Kidney (tissue), 22 donors: ENCODE measurements at places on chromosomes 2 and 18.

GRCh38 chr2:158011055-158011771, 90.5 kb upstream of the UPP2 start:
- no peak for DNase-seq

DNA sequence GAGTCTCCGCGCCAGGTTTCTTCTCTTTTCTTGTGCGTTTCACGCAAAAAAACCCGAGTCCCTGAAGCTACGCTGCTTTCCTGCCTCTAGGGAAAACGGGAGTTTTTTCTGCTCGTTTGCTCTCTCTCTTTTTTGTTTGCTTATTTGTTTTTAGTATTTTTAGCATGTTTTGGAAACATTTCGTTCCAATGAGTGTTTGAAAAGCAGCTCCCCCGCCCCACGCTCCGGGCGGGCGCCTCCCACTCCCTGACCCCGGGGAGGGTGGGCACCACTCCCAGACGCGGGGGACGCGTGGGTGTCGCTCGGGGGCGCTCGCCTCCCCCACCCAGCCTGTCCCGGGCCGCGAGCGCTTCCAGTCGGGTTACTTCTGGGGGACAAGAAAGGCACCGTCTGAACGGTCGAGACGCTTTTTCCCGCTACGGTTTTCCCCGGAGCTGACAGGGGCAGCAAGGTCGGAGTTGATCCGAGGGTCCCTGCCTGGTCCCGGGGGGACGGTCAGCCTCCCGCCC, 446 bp upstream of the EFHD1 start:
- peak; percentile 67 for DNase-seq

GRCh38 chr18:48263914-48264902, 145.0 kb downstream of the ZBTB7C start:
- DNase-seq, result peak; percentile 30

- DNase-seq, result peak; percentile 8
Measured at GRCh38 chr18:3993941-3994687, 461.0 kb downstream of the DLGAP1 start.

GRCh38 chr2:132923787-132924186, 253.8 kb upstream of the LYPD1 start:
- DNase-seq, result peak; percentile 11

GRCh38 chr2:49569176-49569575, 414.9 kb upstream of the FSHR start:
- DNase-seq, result no peak

GRCh38 chr2:47218066-47218581, 63.0 kb upstream of the STPG4 start:
- peak; percentile 91 for DNase-seq

DNA sequence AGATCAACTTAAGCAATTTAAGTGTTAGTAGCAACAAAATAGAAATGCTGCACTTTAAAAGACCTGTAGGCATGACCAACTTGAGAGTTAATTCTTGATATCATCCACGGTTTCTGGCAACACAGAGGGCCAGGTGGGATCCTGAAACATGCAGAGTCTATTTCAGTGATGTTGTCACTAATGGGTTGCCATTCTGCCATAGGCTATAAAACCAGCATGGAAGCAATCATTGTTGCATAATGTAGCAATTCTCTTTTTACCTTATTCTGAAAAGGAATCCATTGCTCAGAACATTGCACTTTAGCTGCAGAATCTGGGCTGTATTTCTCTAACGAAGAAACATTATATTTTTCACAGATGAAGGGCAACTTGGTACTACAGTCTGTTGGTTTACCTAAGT, 53.9 kb upstream of the CD302 start:
- no peak for DNase-seq

GRCh38 chr18:46291149-46291548, 187.0 kb downstream of the HAUS1 start:
- DNase-seq, result no peak

DNA sequence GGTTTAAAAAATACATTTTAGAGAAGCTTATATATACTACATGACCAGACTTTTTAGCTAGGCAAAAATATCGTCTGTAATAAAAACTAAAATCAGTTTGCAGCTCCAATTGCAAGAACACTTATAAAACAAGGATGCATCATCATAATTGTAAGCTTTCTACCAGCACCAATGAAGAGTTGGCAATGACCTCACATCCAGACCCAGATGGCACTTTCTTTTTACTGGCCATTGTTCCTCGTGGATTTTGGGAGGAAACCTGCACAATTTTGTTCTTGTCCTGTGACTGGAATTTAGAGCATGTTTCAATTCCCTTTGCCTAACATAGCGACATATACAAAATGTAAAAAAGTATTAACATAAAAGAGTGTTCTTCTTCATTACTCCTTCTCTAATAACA, 174.3 kb downstream of the ZNF521 start:
- no peak for DNase-seq

DNA sequence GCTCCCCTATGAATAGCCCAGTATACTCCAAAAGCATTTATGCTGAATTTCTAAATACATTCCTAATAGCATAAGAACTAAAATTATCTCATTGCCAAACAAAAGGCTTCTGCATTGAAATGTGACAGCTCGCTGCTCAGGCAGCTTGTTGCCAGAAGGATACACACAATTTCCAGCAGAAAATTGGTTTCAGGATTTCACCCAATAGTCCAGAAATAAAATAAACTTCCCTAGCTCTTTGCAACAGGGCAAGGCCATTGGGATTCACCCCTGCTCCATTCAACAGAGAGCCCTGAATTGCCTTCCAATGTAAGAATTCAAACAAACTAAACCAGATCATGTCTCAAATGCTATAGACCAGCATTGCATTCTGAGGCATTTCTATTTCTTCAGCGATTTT, 70.7 kb downstream of the RBM43 start:
- no peak for DNase-seq

- peak; percentile 3 for DNase-seq
Measured at GRCh38 chr2:171625006-171625405, 62.3 kb upstream of the DYNC1I2 start.

- no peak for DNase-seq
Measured at GRCh38 chr2:6724605-6725140, 141.0 kb downstream of the CMPK2 start.

DNA sequence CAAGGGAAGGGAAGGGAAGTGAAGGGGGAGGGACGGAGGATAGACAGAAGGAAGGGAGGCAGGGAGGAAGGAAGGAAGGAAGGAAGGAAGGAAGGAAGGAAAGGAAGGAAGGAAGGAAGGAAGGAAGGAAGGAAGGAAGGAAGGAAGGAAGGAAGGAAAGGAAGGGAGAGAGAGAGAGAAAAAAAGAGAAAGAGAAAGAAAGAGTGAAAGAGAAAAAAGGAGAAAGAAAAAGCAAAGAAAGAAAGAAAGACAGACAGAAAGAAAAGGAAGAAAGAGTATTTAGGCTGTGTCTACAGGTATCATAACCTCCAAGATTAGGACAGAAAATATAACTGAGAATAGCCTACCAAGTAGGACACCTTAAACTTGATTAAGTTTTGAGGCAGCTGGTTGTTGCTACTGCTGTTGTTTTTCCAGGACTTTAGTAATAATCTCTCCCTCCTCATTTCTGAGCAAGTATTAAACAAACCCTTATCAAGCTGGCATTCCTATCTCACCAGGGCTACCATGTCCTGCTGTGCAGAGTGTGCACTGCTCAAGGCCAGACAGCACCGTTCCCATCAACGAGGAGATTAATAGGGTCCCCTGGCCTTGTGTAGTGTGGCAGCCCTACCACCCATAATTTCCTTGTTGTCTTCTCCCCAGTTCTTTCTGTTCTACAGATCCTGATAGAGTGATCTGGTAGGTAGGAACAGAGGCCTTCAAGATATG, 90.5 kb upstream of the FHL2 start:
- DNase-seq, result no peak

GRCh38 chr2:173451941-173452340, 97.3 kb downstream of the CDCA7 start:
- no peak for DNase-seq

DNA sequence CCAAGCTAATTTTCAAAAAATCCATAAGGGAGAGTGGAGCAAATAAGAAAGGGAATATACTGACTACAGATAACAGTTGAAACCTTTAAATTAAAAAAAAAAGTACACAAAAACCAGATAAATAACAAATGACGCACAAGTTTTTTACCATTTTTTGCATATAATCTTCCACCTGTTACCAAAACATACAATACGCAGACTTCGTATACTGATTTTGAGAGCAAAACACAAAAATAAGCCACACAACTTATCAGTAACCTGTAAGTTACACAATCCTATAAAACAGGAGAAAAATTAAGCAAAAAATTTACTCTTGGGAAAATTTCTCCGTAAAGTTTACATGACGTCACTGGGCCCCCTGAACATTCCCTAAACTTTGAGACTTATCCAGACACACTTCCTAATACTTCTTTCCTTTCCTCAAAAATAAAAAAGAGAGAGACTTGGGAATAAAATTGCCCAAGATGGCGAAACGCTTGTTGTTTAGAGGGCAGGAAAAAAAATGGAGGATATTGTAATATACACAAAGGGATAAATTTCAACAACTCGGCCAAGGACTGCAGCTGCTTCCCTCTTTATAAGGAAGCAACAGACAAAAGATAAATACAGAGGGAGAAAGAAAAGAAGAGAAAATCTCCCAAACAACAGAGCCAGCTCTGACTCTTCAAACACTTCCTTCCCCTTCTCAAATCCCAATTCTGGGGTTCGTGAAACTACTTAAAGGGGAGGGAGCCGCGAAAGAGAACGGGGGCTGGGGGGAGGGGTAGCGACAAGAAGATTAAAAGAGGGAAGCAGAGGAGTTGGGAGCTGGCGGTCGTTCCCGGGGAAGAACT, 1.6 kb downstream of the BAZ2B start:
- DNase-seq, result peak; percentile 93

DNA sequence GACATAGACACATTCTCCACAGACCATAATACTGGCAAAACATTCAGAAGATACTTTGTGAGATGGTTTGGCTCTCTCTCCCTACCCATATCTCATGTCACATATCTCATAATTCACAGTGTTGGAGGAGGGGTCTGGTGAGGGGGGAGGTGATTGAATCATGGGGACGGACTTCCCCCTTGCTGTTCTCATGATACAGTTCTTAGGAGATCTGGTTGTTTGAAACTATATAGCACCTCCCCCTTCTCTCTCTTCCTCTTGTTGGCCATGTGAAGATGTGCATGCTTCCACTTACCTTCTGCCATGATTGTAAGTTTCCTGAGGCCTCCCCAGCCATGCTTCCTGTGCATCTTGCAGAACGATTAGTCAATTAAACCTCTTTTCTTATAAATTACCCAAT, 61.1 kb downstream of the HK2 start:
- DNase-seq, result no peak

GRCh38 chr2:32591669-32592463, 36.0 kb upstream of the TTC27 start:
- no peak for DNase-seq

GRCh38 chr2:241180495-241180894, 8.0 kb upstream of the ANO7 start:
- no peak for DNase-seq

DNA sequence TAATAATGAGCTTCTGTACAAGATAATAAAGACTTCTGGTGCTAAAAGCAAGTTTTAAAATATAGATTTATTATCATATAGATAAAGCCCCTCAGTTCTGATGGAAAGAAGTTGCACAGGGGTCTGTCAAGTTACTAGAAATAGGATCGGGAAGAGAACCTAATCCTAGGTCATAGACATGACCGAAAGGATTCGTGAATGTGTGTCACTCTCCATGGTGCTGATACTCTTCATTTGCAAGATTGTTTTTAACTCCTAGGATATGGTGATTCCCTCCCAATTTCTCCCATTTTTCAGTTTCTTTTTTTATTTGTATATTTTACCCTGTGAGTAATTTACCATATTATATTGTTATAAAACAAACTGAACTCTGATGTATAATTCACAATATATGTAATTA, 58.9 kb upstream of the CTNNA2 start:
- DNase-seq, result no peak

- DNase-seq, result no peak
Measured at GRCh38 chr18:25819746-25820363, 270.6 kb downstream of the SS18 start.

- DNase-seq, result no peak
Measured at GRCh38 chr18:65464361-65464760, 286.5 kb upstream of the CDH7 start.

- DNase-seq, result no peak
Measured at GRCh38 chr18:60259052-60259681, 113.4 kb downstream of the MC4R start.

DNA sequence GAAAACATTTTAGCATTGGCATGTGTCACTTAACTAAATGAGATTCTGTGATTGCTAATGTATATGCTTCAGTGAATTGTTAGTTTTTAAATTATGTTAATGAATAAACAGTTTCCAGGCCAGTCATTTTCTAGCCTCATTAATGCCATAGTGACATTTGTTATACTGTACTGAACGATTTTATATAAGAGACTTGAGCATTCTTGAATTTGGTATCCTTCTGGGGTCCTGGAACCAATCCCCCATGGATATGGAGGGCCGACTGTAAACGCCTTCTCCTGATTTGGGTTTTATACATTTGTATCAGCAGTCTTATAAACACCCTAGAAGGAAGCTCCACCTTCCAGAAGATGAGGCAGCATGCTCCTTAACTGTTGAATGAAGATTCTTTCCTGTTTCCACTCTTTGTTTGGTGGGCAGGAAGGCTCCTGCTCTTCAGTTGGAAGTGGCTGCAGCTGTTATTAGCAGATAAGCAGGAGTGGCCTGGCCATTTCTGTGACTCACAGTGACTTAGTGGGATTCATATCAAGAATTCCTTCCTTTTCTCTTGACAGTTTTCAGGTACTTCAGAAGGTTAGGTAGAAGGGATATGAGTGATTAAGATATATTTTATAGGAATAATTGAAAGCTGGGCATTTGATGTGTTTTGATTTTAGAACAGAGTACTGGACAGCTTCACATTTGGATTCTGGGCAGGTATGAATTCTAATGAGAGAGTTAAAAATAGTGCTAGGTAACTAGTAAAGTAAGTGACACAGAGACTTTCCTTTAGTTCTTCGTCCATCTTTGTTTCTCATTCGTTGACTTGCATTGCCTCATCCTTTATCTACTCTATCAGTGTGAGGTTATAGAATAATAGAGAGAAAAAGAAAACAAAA, 124.9 kb downstream of the PLCL1 start:
- no peak for DNase-seq

- DNase-seq, result no peak
Measured at GRCh38 chr2:188569431-188570165, 277.9 kb downstream of the GULP1 start.

GRCh38 chr18:25516121-25516520, 164.2 kb upstream of the ZNF521 start:
- no peak for DNase-seq

- no peak for DNase-seq
Measured at GRCh38 chr2:172996387-172996961, 79.2 kb upstream of the MAP3K20 start.

GRCh38 chr2:134985061-134985460, 62.2 kb downstream of the MAP3K19 start:
- no peak for DNase-seq
